ENCODE measurements at places on chromosomes 4 and X.
A peak's percentile ranks its signal among the peaks of the same experiment; 100 is the strongest.

DNA sequence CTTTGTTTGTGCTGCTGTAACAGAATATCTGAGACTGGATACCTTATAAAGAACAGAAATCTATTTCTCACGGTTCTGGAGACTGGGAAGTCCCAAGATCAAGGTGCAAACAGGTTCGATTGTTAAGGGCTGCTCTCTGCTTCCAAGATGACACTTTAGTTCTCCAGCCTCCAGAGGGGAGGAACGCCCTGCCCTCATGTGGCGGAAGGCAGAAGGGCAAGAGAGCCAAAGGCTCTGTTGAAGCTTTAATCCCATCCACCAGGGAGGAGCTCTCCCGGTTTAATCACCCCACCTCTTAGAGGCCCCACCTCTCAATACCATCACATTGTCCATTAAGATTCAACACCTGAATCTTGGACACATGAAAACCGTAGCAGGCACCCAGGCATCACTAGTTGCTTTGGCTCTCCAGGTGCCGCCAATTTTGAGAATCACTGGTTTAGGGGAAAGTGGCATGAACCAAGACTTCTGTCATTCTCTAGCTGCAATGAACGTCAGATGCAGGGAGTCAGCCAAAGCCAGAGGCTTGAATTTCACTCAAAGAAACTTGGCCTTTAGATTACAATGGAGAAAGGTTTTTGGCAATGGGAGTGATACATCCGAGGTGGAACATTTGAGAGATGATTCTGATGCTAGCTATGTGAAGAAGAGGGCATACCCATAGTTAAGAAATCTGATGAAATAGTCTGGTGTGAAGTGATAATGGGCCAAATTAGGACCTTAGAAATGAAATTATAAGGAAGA lies 15.7 kb downstream of the FHL1 start:
- peak; percentile 38 for DNase-seq

GRCh38 chrX:8906299-8906938 lies 105.2 kb upstream of the FAM9A start:
- DNase-seq = no peak

- DNase-seq = peak; percentile 47
Measured at GRCh38 chr4:87500092-87500462, 29.1 kb downstream of the SPARCL1 start.

DNA sequence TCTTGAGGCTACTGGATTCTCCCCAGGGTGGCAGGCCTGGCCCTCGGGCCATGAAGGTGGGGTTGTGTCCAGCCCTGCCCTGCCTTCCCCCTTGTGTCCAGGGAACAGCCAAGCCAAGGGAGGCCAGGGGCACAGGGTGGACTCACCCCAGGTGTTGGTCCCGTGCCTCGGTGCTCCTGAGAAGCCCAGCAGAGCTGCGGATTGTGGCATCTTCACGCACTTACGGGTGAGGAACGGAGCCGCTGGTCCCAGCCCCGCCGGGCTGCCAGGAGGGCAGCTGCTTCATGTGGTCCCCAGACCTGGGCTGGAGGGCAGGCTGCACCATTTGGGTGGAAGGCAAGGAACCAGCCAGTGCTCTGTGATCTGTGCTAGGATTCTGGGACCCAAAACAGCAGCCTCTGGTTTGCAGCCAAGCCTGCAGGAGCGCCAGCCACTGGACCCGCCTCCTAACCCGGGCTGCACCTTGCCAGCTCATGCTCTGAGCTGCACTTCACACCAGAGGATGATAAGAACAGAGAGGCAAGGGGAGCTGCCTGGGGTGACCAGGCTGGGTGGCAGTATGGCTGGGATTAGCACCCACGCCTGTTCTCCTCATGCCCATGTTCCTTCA lies 36.1 kb upstream of the HMX1 start:
- no peak for DNase-seq

DNA sequence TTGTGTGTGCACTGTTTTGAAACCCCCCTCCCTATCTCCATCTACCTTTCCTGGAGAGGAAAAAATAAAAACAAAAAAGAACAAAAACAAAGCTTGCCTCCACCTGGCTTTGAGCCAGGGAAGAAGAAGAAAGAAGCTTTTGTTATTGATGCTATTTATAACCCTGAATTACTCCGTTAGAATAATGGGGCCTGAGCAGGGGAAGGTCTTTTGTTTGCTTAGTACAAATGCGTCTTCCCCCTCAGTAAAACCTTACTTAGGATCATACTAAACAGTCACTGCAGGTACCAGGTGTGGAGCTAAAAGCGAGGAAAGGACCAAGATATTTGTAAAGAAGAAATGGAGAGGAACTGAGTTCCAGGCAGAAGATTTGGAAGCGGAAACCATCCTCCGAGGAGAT lies 352.1 kb downstream of the KCNIP4 start:
- no peak for DNase-seq

DNA sequence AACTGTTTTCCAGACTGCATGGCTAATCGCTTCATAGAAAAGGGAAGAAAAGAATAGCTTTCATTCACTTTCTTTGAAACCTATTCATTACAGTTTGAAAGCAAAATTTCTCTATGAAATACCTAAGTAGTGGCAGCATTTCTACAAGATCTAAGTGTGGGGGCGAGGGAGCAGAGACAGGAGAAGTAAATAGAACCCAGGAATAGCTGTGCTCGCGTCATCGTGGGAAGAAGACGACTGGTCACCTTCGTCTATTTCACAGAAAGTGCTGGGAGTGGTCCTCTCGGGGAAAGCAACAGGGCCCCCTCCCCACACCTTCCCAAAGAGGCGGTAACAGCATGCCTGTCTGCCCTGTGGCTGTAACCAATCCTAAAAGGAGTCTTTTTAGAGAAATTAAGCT lies 169.9 kb upstream of the NOCT start:
- no peak for DNase-seq

DNA sequence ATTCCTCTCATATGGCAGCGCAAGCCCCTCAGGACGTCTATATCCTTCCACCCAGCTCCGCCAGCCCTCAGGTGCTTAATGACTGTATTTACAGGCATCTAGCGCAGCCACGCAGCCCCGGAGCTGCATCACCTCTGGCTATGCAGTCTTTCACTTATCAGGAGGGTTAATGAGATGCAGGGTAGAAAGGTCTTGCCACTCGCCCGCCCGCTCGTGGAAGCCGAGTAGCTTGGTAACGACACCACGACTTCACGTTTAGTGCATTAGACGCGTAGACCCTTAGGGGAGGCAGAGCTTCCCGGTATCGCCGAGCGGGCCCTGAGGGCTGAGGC lies 1.5 kb upstream of the SLC16A2 start:
- no peak for DNase-seq

DNA sequence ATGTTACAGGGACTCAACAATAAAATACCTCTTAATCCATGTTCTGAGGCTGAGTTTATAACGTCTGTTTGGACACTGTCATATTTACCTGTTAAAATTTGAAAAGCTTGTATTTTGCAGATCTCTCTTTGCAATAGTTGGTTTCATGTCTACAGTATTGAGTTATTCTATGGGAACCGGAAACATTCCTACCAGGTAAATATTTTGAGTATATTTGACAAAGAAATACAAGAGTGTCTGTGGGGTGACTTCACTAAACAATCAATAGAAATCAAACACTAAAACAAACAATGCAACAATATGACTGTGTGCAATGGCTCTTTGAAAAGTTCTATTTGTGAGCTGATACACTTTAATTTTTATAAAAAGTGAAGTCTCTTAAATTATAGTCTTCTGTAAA lies 47.7 kb upstream of the CXCL8 start:
- DNase-seq = no peak

GRCh38 chr4:183812567-183812966 lies 92.5 kb upstream of the STOX2 start:
- DNase-seq = no peak

GRCh38 chrX:13212191-13212651 lies 107.6 kb downstream of the ATXN3L start:
- no peak for DNase-seq

GRCh38 chrX:4239650-4240540 lies 526.4 kb upstream of the PRKX start:
- DNase-seq = no peak

GRCh38 chrX:20265221-20265725 lies 1.4 kb downstream of the RPS6KA3 start:
- DNase-seq = peak; percentile 68

DNA sequence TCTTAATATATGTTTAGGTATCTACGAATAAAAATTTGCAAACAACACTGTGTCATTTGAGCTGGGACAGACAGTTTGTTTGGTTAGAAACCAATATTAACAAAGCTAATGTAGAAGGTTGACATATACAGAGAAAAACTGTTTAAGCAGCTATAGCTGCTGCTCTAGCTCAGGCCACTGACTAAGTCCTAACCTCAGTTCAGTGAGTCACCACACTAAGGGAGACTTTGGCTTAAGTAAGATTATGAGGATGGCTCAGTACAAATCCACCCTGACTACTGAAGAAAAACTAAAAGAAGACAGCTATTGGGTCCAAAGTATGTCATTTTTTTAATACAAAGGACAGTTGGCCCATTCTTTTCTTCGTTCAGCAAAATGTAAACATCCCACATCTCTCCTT lies 717.3 kb upstream of the ACTRT1 start:
- no peak for DNase-seq

GRCh38 chr4:89837385-89837992 lies 528 bp upstream of the SNCA start:
- no peak for DNase-seq

- no peak for DNase-seq
Measured at GRCh38 chr4:8729408-8730149, 137.0 kb downstream of the CPZ start.

GRCh38 chr4:188168726-188169373 lies 29.6 kb downstream of the TRIML1 start:
- no peak for DNase-seq

DNA sequence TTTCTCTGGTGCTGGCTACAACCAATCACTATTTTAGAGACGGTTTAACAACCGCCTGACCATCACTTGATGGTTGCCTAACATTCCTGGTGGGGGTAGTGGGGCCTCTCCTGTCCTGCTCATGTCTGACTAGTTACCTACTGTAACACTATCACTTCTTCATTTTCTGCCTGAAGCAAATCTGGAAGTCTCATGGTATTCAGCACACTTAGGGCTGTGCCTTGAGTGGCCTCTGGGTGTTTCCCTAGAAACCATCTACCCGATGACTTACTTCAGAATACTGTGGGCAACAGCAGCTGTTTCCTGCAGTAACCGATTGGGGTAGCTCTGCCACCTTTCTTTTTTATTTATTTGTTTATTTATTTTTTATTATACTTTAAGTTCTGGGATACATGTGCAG lies 880.1 kb upstream of the INTU start:
- no peak for DNase-seq

GRCh38 chrX:46601283-46601682 lies 27.7 kb downstream of the CHST7 start:
- DNase-seq = no peak

DNA sequence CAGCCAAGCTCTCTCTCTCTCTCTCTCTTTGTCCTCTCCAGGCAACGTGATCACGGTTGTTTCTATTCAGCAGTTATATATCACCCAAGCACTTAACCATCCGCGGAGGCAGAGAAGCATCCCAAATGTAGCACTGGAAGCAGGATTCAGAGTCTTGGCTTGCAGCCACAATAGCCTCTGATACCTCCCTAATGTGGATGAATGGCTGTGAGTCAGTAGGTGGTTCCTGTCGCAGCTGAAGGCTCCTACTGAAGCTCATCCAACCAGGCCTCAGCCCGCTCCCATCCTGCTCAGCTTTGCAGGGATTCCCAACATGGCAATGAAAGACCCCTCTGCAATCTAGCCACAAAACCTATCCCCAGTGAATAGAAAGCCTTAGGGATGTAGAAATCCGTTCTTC lies 5.1 kb downstream of the HS6ST2 start:
- DNase-seq = no peak

- peak; percentile 51 for DNase-seq
Measured at GRCh38 chr4:73066928-73067327, 2.6 kb downstream of the COX18 start.
